HCT116 (cell line): ENCODE measurements at places on chromosomes 2 and 18. TPM values are rescaled to one million over a fixed set of nuclear protein-coding genes. Genes with fewer than 3 reads are reported as not detected.

Gene SUMO1
- total RNA-seq = 130 TPM

GRCh38 chr18:43108469-43108868 lies 7.0 kb downstream of the RIT2 start:
- DNase-seq = no peak

DNA sequence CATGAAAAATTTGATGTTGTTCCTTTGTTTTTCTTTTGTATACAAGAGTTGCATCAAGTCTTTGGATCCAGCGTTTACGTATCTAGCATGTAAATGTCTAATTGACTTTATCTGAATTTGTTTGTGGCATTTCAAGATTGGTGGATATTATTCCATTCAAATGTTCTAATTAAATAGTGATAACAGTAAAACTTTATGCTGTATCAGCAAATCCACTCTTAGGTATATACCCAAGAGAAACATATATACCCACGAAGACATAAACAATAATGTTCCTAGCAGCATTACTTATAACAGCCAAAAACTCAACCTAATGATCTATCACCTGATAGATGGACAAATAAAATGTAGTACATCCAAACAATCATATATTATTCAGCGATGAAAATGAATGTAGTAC lies 579.4 kb upstream of the LRATD1 start:
- no peak for DNase-seq

- DNase-seq = no peak
Observed at GRCh38 chr2:192206399-192206798, 11.7 kb upstream of the TMEFF2 start.

GRCh38 chr2:200788121-200788718 lies 23.5 kb upstream of the BZW1 start:
- no peak for DNase-seq

DNA sequence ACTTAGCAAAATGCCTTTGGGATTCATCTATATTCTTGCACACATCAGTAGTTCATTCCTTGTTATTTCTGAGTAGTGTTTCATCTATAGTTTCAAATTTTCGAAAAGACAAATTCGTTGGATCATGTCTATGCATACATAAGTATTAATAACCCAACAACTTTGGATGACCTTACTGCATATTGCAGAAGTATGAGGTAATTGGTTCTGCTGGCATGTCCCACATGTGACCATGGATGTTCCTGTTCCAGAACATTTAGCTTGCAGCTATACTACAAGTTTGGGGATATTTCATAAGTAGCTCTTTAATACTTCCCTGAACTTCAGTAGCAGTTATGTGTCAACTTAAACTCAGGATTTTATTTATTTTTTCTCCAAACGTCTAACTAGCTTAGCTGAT lies 44.9 kb downstream of the APLF start:
- no peak for DNase-seq

GRCh38 chr18:63963615-63964256 lies 6.1 kb upstream of the SERPINB8 start:
- peak; percentile 56 for DNase-seq

Gene UGT1A5
- total RNA-seq = not detected

Gene RAD51AP2
- total RNA-seq = 0.10 TPM

Gene SERPINB3
- total RNA-seq = not detected

GRCh38 chr2:26613241-26614215 lies 27.6 kb downstream of the CIB4 start:
- no peak for DNase-seq

DNA sequence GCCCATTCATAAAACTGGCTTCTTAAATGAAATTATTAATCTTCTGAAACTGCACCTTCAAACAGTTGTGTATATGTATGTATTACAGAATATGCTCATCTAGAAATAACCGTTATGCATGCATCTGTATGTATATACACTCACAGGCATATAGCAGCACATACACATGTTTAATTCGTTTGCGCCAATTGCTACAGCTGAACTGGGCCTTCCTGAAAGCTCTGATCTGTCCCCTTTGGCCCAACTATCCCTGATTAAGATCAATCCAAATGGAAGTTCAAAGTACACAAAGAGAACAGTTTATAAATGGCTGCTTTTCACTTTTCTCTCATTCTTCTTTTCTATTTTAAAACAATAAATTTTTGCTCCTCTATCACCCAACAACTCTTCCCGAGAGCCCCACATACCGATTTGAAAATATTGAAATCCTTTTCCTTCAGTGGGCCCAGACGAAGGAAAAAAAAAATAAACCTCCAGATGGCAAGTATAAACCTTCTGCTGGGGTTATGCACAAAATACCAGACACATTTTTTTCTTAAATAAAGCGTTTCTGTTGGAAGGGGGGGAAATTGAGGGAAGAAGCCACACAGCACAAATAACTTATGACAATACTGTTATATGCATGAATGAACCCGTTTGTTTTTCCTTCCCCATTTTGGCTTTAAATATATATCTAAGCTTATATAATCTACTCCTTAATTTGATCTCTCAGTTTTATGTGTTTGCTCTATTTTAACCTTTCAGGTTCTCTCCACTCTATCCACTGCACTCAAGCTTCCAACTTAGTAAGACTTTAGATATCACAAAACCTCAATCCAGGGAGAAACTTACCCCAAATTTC lies 267.3 kb downstream of the TCF4 start:
- no peak for DNase-seq

DNA sequence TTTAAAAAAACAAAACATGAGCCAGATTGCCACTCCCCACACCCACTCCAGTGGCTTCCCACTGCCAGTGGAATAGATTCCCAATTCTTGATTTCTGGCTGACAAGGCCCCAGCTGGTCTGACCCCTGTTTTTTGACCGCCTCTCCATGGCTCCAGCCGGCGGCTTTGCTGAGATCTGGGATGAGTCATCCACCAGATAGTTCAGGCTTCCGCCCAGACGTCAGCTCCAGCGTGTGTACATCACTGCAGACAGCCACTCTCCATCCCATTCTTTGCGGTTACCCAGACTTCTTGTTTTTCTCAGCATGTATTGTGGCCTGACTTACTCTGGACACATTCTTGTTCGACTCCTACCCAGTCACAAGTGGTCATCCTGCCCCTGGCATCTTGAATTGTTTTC lies 227.9 kb downstream of the GBX2 start:
- DNase-seq = no peak

DNA sequence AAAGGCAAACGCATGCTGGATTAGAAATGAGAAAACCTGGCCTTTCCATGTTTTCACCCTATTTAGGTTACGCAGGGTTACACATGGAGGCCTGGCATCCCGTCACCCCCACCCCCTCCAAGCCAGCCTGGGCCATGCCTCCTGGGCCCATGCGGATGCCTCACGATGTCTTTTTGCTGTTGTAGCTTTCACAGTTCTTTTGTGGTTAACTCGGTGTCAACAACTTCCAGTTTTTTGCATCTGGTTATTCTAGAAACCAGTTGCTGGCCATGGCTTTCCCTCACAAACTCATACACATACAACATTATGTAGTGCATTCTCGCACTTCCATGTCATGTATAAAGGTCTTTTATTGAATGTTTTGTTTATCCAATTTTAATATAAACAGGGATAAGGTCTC lies 204.9 kb upstream of the PXDN start:
- DNase-seq = no peak
